Vagina (tissue), 2 donors: ENCODE measurements at places on chromosomes 2 and 18. TPM values are rescaled to one million over a fixed set of nuclear protein-coding genes. Genes with fewer than 3 reads are reported as not detected.

GRCh38 chr2:173239644-173240043, 115.0 kb upstream of the CDCA7 start:
- peaks cover 18% of the 10 kb centered on the region for H3K36me3 ChIP-seq
- no peak overlapping the region for H3K27ac ChIP-seq
- no peaks in the 10 kb centered on the region for H3K27me3 ChIP-seq
- H3K4me3 ChIP-seq = no peak overlapping the region

Gene RAB6C
- not detected for total RNA-seq

- no peak for DNase-seq
- H3K27me3 ChIP-seq = no peaks in the 10 kb centered on the region
- no peaks in the 10 kb centered on the region for H3K4me1 ChIP-seq
Observed at GRCh38 chr2:86124683-86125082, 18.6 kb downstream of the PTCD3 start.

- no peak for DNase-seq
- no peaks in the 10 kb centered on the region for H3K4me1 ChIP-seq
- no peak overlapping the region for H3K4me3 ChIP-seq
- no peak overlapping the region for H3K27ac ChIP-seq
- H3K36me3 ChIP-seq = no peaks in the 10 kb centered on the region
- no peaks in the 10 kb centered on the region for H3K27me3 ChIP-seq
Observed at GRCh38 chr18:25883091-25883490, 207.3 kb downstream of the SS18 start.

DNA sequence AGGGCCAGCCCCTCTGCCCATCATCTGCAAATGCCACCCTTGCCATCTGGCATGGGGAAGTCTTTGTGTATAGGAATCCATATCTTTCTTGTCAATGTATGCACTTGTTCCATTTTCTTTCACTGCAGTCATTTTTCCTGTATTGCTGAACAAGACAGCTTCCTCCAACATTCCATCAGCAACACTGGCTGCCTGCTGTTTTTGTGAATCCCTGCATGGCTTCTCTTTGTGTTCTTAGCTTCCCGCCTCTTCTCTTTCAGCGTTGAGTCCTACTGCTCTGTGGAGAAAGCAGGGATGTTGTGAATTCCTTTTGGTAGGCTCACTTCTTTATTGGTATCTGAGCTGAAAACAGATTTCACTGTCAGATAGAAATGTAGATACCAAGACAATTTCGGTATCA, 150.0 kb downstream of the LPIN1 start:
- H3K4me3 ChIP-seq = no peak overlapping the region
- H3K27ac ChIP-seq = no peak overlapping the region
- peak; percentile 27 for DNase-seq
- no peaks in the 10 kb centered on the region for H3K27me3 ChIP-seq
- no peaks in the 10 kb centered on the region for H3K36me3 ChIP-seq

GRCh38 chr2:123448801-123449200, 576.3 kb upstream of the CNTNAP5 start:
- no peak for DNase-seq
- H3K36me3 ChIP-seq = no peaks in the 10 kb centered on the region
- no peaks in the 10 kb centered on the region for H3K27me3 ChIP-seq
- H3K27ac ChIP-seq = no peak overlapping the region
- no peak overlapping the region for H3K4me3 ChIP-seq
- H3K4me1 ChIP-seq = no peaks in the 10 kb centered on the region

Gene LGALSL
- total RNA-seq = 13.0 TPM

Gene BOD1L2
- not detected for total RNA-seq

Gene RGPD4
- not detected for total RNA-seq

DNA sequence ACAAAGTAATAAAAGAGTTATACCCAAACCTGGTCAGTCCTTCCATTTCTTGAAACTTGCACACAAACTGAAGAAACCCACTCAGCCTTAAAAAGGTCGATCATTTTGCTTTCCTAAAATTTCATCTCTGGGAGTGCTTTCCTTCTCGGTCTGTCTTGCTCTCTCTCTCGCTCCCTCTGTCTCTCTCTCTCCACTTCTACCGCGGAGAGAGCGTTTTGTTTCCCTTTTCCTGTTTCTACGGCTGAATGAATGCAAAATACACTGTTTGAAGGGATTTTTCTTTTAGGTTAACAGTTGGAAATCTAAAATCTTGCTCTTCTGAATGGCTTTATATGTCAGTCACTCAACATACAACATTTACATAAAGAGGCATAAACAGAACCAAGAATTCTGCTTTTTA, 424.2 kb downstream of the TGIF1 start:
- no peak overlapping the region for H3K27ac ChIP-seq
- no peak overlapping the region for H3K4me3 ChIP-seq
- DNase-seq = no peak
- H3K4me1 ChIP-seq = no peaks in the 10 kb centered on the region
- no peaks in the 10 kb centered on the region for H3K36me3 ChIP-seq
- H3K27me3 ChIP-seq = no peaks in the 10 kb centered on the region

DNA sequence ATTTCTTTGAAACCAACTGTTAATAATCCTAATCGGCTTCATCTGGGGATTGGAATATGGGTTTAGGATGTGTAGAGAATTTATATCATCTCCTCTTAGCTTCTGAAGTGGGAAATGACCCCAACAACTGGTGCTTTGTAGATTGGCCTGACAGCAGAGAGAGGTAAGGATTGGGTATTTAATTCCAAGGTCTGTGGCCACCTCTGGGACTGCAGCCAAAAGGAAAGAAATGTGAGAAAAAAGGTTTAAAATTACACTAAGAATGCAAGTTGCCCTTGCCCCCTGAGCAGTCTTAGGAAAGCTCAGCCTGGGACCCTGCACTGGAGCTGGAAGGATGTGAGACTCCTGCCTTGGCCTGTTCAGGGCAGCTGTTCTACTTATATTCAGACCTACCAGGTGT, 157.1 kb downstream of the FTCDNL1 start:
- H3K4me3 ChIP-seq = no peak overlapping the region
- H3K36me3 ChIP-seq = no peaks in the 10 kb centered on the region
- DNase-seq = no peak
- H3K4me1 ChIP-seq = no peaks in the 10 kb centered on the region
- no peaks in the 10 kb centered on the region for H3K27me3 ChIP-seq

- H3K36me3 ChIP-seq = no peaks in the 10 kb centered on the region
- H3K4me3 ChIP-seq = no peak overlapping the region
- H3K27me3 ChIP-seq = no peaks in the 10 kb centered on the region
- no peak for DNase-seq
Observed at GRCh38 chr2:55140316-55141219, 90.3 kb upstream of the RTN4 start.

GRCh38 chr2:118881490-118882129, 34.2 kb upstream of the EN1 start:
- no peaks in the 10 kb centered on the region for H3K4me1 ChIP-seq
- H3K27ac ChIP-seq = no peak overlapping the region
- no peaks in the 10 kb centered on the region for H3K27me3 ChIP-seq
- no peak for DNase-seq
- H3K36me3 ChIP-seq = no peaks in the 10 kb centered on the region

- no peaks in the 10 kb centered on the region for H3K36me3 ChIP-seq
- no peaks in the 10 kb centered on the region for H3K4me1 ChIP-seq
- H3K27ac ChIP-seq = no peak overlapping the region
- H3K4me3 ChIP-seq = no peak overlapping the region
Observed at GRCh38 chr2:227848586-227848985, 22.8 kb upstream of the DAW1 start.

DNA sequence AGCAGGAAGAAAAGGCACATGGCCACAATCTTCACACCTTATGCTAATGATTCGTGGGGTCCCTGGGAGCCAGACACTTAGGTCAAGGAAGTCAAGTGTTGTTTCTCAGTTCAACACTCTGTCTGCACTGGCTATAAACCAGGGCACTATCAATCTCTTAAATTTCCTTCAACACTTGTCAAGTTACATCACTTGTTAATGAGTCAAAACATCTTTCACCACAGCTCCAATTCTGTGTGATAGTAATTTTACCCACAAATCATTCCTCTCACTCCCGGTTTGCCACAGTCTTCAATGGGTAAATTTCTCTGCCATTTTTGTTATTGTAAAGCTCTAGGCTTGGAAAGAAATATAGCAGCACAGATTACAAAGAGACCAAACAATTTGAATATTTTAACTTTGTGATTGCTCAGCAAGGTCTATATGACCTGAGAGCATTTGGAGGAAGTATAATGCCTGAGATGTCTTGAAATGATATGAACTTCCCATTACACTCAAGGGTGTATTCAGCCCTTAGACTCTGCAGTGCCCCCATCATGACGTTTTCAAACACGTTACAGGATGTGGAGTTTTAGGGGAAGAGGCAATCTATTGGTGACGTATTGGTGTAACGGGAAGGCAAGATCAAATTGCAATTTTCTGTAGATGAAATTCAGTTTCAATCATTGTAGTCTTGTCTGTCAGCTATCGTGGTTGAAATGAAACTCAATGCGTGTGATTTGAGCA, 78.7 kb downstream of the ICOS start:
- H3K27ac ChIP-seq = no peak overlapping the region
- H3K4me1 ChIP-seq = peaks cover 18% of the 10 kb centered on the region
- H3K36me3 ChIP-seq = no peaks in the 10 kb centered on the region
- no peak overlapping the region for H3K4me3 ChIP-seq
- H3K27me3 ChIP-seq = no peaks in the 10 kb centered on the region

Gene CNTNAP5
- total RNA-seq = not detected

GRCh38 chr2:188949046-188949818, 24.9 kb upstream of the COL3A1 start:
- H3K4me1 ChIP-seq = no peaks in the 10 kb centered on the region
- no peak for DNase-seq
- no peak overlapping the region for H3K4me3 ChIP-seq
- no peak overlapping the region for H3K27ac ChIP-seq

Gene TM4SF20
- total RNA-seq = not detected

Gene PNO1
- total RNA-seq = 9.3 TPM

DNA sequence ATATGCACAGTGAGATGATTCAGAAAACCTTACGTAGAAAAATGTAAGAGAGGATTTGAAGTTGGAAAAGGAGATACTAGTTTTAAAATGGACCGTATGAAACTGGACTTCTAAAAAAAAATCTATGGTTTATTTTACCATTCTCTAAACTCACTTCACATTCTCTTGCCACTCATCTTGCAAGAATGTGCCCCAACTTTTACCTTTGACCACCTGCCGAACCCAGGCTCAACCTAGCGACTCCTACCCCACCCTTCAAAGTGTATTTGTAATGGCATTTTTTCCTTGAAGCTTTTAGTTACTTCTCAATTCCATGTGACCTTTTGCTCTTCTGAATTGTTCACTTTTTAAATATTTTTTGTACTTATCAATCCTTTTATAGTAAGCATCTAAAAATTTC, 160.8 kb downstream of the PHLPP1 start:
- no peak for DNase-seq
- H3K4me3 ChIP-seq = no peak overlapping the region
- H3K4me1 ChIP-seq = peaks cover 20% of the 10 kb centered on the region
- H3K36me3 ChIP-seq = no peaks in the 10 kb centered on the region
- no peak overlapping the region for H3K27ac ChIP-seq

DNA sequence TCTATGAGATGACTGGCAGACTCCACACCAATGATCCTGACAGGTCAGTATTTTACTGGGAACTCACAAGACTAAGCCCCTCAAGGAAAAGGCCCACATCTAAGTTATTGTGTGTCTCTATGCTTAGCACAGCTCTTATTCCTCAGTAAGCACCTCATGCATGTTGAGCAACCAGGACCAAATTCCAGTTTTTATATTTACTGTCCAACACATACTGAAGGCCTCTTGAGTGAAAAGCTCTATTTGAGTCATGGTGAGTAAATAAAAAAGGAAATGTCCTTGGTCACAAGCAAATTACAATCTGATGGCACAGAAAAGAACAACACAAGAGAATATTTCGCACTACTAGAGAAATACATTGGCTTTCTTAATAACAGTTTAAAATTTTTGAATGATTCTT, 87.9 kb upstream of the ETAA1 start:
- H3K27me3 ChIP-seq = no peaks in the 10 kb centered on the region
- no peak overlapping the region for H3K27ac ChIP-seq
- no peak overlapping the region for H3K4me3 ChIP-seq
- H3K4me1 ChIP-seq = peaks cover 13% of the 10 kb centered on the region
- no peak for DNase-seq
- no peaks in the 10 kb centered on the region for H3K36me3 ChIP-seq

Gene TMEM247
- total RNA-seq = not detected

Gene RBKS
- 2.2 TPM for total RNA-seq

- H3K27me3 ChIP-seq = no peaks in the 10 kb centered on the region
- DNase-seq = peak; percentile 89
- H3K27ac ChIP-seq = peak overlapping the region; percentile 58
- H3K4me1 ChIP-seq = peaks cover 51% of the 10 kb centered on the region
- no peaks in the 10 kb centered on the region for H3K36me3 ChIP-seq
Observed at GRCh38 chr2:102041351-102041750, 49.6 kb downstream of the IL1R2 start.

- DNase-seq = peak; percentile 96
- H3K4me3 ChIP-seq = no peak overlapping the region
- H3K27me3 ChIP-seq = no peaks in the 10 kb centered on the region
- H3K4me1 ChIP-seq = peaks cover 8% of the 10 kb centered on the region
- no peak overlapping the region for H3K27ac ChIP-seq
Observed at GRCh38 chr18:79915161-79916127, 36.0 kb downstream of the SLC66A2 start.

DNA sequence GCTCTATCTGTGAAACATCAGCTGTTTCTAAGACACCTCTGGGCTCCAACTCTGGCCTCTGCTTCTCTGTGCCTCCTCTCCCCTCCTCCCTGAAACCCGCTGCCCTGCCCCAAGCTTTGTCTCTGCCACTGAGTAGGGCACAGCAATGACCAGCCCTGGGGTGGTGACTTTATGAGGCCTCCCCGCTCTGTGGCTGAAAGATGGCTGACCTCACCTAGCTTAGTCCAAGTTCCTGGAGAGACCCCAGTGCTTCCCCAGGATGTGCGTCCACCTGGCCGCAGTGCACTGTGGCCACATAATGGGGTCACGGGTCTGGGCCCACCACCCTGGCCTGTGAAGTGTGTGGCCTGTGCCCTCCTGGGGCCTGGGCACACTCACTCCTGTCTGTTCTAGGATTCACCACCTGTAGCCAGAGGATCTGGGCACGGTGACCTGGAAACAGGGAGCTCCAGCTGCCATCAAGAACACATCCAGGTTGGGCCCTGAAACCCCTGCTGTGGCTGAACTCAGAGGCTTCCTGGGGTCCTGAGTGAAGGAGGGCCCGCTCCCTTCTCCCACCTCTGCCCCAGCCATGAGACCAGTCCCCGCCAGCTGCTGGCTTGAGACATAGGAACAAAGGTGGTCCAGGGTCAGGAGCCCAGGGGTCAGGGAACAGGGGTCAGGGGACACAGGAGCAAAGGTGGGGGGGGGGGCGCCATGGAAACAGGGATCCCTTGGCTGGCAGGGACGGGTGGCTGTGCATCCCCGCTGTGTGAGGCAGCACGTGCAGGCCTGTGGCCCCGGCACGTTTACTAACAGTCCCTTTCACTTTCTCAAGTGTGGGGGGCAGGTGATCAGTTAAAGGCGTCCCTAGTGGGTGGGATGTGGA, 29.3 kb upstream of the OTOS start:
- no peaks in the 10 kb centered on the region for H3K4me1 ChIP-seq
- H3K27me3 ChIP-seq = no peaks in the 10 kb centered on the region
- no peak overlapping the region for H3K27ac ChIP-seq
- DNase-seq = no peak

GRCh38 chr2:185227391-185227790, 511.2 kb upstream of the FSIP2 start:
- DNase-seq = no peak
- no peak overlapping the region for H3K4me3 ChIP-seq
- H3K27me3 ChIP-seq = no peaks in the 10 kb centered on the region
- H3K27ac ChIP-seq = no peak overlapping the region
- H3K36me3 ChIP-seq = no peaks in the 10 kb centered on the region

Gene LRRC30
- not detected for total RNA-seq
